ENCODE measurements at places on chromosomes 1 and 21.

- DNase-seq = no peak
Measured at GRCh38 chr1:12778061-12778460, 4.5 kb downstream of the PRAMEF12 start.

DNA sequence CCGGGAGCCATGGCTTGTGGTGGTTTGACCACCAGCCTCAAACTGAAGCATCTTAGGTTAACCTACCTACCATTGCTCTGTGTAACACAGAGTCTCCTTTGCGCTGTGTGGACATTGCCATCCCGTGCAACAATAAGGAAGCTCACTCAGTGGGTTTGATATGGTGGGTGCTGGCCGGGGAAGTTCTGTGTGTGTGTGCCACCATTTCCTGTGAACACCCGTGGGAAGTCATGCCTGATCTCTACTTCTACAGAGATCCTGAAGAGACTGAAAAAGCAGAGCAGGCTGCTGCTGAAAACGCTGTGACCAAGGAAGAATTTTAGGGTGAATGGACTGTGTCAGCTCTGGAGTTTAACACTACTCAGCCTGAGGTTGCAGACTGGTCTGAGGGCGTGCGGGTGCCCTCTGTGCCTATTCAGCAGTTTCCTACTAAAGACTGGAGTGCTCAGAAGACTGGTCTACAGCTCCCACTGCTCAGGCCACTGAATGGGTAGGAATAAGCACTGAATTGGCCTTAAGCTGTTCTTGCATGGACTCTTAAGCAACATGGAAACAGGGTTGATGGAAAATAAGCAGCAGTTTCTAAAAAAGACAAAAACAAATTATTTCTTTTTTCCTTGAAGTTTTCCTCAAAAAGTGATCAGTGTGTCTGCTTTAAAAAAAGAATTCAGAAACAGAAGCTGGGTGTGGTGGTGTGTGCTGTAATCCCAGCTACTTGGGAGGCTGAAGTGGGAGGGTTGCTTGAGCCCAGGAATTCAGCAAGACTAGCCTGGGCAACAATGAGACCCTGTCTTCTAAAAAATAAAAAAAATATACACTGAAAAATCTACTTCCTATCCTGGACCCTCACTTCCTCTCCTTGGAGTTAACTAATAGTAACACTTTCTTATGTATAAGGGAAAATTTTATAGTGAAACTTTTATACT, 14.6 kb downstream of the CEP350 start:
- DNase-seq = no peak

DNA sequence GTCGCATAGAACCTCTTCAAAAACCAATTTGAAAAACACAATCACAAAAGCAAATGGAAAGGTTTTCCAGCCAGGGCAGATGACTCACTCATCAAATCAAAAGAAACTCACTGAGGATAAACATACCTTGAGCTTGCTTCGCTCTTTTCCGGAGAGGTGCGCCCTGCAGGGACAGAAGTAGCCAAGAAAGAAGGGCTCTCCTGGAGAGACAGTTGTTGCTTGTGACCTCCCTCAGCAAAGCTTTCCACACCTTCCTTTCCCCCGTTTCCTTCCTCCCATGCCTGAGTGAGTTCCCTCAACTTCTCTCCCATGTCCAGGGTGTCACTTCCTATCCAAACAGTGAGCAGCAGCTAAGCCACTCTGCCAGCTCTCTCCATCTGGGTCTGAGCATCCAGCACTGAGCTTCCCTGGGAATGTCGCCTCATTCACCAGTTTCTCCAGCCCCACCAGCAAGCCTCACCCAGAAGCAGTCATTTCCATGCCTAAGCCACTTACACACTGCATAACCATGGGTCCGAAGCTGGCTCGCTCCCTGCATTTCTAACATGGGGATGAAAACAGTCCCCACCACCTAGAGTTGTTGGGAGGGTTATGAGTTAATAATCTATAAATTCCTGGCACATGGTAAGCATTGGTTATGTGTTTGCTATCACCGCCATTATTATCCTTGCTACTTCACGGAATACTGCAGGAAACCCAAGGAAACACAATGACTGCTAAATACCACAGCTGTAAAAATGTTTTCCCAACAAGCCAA, 75.0 kb downstream of the PTPN14 start:
- DNase-seq = no peak

DNA sequence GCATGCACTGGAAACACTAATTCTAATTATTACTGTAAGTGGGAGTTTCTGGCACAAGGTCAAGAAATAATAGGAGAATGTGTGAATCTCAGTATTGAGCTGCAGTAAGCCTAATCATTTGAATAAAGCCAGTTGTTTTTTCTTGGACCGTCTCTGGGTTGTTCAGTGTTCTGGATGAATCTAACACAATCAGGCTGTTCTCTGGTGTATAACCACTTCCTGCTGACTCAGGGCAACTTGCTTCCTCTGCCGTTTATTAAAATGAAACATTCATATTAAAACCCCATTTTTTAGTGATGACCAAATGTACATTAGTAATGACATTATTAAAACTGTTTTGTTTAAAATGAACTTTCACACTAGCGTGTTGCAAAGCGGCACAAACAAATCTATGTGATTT, 273.1 kb upstream of the SNX7 start:
- DNase-seq = peak; percentile 88

DNA sequence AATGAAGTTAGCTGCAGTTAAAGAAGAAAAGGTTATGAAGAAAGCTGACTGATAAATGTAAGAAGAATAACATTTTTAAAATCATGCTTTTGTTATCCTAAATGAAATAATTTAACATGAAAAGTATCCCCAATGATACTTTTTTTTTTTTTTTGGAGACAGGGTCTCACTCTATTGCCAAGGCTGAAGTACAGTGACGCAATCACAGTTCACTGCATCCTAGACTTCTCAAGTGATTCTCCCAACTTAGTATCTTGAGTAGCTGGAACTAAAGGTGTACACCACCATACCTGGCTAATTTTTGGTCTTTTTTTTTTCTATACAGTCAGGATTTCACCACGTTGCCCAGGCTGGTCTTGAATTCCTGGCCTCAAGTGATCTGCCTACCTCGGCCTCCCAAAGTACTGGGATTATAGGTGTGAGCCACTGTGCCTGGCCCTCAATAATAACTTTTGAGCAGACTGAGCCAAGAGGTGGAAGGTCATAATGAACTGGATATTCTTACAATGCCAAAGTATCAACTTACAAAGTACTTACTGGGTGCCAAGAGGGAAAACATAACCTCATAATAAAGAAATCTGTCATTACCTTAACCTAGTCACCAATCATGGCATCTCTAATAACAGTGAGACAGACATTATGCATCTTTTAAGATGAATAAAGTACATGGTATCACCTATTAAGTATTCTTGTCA, 94.5 kb downstream of the EVI5 start:
- DNase-seq = no peak

DNA sequence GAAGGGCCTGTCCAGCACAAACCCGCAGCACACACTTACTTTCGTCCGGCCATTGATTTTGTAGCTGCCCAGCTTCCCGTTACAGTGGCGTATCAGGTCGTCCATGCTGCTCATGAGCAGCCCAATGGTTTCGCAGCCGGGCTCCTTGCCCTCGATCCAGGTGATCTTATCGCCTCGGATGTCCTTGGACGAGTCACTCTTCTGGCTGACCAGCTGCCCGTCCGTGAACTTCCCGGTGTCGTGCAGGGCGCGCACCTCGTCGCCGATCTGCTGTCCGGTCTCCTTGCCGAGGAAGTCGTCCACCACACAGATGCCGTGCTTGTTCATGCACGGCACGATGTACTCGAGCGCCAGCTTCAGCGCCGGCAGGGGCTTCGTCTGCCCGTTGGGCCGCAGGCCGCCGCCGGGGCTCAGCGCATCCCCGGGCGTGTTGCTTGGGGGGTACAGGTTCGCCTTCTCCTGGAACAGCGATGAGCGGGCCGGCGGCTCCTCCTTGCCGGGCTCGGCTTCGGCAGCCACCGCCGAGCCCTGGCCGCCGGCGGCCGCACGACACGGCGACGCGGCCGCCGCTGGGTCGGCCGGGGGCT, 1.0 kb downstream of the EGLN1 start:
- peak; percentile 45 for DNase-seq

GRCh38 chr1:166840309-166841274, 1.3 kb downstream of the POGK start:
- DNase-seq = peak; percentile 18

DNA sequence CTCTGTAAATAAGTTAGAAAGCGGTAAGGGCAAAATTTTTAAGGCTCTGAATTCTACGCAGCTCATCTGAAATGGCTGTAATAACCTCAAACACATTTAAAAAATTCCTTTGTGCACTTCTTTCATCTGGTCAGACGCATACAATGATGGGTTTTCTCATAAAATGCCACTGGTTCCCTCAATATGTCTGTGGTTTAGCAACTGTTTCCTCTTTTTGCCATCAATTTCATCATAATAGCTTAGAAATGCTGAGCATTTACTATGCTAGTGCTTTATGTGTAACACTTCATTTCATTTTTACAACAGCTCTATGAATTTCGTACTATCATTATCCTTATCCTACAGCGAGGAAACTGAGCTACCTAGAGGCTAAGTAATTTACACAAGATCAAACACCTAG, 35.3 kb upstream of the DMRTA2 start:
- no peak for DNase-seq

- peak; percentile 19 for DNase-seq
Measured at GRCh38 chr1:246450611-246451251, 56.3 kb downstream of the SMYD3 start.

DNA sequence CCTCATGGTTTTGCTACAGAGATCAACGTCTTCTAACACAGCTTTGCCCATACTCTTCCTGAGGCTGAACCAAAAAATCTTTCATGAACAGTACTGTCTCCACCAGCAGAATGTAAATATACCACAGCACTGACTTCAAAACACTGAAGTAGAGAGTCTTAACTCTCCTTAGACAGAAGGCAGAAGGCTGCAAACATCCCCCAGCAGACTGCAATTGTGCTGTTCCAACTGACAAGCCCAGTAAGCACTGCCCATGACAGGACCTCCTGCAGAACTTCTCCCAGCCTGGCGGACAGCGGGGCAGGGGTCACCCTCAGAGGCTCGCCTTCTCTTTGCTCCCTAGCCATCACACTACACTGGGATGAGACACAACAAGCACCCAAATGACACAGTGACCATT, 218.7 kb downstream of the RERE start:
- DNase-seq = no peak

- DNase-seq = peak; percentile 30
Measured at GRCh38 chr1:202656951-202657646, 53.2 kb downstream of the SYT2 start.

- DNase-seq = no peak
Measured at GRCh38 chr1:10160173-10160572, 50.2 kb upstream of the KIF1B start.

GRCh38 chr1:3000671-3001470, 20.4 kb upstream of the ACTRT2 start:
- DNase-seq = no peak

DNA sequence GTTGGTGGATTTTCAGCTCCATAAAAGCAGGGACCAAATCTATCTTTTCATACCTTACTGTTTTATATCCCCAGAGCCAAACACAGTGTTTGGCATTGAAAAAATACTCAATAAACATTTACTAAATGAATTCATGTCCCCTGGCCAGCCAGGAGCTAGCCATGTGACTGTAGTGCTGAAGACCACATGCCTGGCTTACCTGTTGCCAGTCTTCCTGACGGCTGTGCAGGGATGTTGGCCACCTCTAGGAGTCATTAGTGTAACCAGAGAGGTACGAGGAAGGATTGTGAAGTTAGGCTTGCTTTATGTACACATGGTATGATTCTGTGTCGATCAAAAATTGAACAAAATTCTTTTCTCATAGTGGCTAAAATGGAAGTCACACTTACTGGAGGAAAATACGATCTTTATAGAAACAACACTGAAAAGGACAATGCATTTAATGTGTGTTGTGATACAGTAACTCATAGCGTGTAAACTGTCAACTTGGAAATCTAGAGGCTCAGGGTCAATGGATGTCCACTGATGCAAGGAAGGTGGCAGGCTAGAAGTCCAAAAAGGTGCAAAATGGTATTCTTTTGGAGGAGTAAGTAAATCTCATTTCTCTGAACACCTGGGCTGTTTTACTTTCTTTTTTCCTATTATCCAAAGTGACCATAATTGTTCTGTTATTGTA, 60.9 kb downstream of the FGGY start:
- no peak for DNase-seq

- no peak for DNase-seq
Measured at GRCh38 chr1:224338150-224338838, 8.3 kb upstream of the NVL start.

DNA sequence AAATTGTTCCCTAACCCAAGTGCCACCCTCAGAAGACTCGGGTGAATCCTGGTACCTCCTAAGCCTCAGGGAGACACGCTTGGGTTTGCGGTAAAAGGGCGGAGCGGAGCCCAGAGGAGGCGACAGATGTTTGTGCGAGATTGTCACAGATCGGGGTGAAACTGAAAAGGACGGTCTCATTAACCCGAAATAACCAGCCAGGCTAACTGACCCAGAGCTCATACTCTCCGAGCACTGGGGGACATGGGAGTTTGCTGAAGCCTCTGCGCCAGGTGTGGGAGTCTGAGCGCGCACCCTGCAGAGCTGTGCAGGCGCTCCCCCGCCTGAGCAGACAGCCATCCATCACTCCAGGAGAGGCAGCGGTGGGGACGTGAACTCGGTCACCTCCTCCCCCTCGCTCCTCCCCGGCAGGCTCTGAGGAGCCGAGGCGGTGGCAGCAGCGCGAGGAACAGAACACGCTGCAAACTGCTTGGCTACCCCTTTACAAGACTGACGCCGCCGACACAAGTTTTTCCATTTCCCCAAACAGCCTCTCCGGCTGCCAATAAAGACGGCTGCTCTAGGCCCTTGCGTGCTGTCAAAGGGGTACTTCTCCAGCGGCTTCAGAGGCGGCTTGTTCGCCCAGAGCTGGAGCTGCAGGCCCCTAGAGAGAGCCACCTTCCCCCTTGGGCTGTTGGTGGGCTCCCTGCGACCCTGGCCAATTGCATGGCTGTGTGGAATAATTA, 43.5 kb downstream of the RRAGC start:
- no peak for DNase-seq

GRCh38 chr21:39397646-39398385, 47.8 kb downstream of the LCA5L start:
- DNase-seq = peak; percentile 13

Data from EL (cell line).